Fibroblast of the aortic adventitia (primary cell): ENCODE measurements at places on chromosomes 11 and 22.

DNA sequence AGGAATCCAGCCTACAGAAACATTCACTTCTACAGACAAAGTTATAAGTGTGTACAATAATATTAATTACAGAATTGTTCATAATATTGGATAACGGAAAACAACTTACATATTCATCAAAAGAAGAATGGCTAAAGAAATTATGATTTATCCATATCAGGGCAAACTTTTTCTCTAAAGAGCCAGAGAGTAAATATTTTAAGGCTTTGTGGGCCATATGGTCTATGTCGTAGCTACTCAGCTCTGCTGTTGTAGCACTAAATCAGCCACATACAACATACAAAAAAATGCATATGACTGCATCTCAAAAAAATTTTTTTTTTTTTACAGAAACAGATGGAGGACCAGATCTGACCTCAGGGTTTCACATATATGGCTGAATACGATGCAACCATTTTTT lies 96.7 kb upstream of the GALNT18 start:
- no peak for DNase-seq

DNA sequence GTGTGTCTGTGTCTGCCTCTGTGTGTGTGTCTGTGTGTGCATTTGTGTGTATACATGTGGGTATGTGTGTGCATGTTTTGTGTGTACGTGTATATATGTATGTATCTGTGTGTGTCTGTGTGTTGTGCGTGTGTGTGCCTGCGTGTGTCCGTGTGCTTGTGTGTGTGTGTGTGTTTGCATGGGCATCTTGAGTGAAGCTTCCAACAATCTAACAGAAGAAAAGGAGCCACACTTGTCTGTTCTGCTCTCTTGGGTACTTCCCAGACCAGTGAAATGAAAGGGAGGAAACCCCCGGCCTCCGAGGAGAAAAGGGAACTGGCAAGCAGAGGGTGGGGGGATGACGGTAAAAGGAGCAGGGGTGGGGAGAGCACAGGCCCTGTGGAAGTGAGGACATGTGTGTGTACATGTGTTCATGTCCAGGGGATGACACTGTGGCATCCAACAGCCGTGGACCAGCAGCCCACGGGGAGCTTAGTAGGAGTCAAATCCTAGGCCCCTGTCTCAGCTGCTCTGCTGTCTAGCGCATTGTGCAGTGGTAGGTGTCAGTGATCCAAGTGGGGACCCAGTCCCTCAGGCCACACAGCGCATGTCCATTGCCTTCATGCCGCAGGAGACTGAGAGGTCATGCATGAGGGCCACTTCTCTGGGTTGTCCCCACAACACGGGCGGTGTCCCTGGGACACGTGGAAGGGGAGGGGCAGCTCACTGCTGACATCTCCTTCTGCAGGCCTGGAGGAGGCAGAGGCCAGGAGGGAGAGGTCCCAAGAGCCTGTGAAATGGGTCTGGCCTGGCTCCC lies 8.1 kb downstream of the CSF2RB start:
- no peak for DNase-seq

GRCh38 chr22:46145896-46146295 lies 4.4 kb upstream of the PPARA start:
- DNase-seq: no peak

DNA sequence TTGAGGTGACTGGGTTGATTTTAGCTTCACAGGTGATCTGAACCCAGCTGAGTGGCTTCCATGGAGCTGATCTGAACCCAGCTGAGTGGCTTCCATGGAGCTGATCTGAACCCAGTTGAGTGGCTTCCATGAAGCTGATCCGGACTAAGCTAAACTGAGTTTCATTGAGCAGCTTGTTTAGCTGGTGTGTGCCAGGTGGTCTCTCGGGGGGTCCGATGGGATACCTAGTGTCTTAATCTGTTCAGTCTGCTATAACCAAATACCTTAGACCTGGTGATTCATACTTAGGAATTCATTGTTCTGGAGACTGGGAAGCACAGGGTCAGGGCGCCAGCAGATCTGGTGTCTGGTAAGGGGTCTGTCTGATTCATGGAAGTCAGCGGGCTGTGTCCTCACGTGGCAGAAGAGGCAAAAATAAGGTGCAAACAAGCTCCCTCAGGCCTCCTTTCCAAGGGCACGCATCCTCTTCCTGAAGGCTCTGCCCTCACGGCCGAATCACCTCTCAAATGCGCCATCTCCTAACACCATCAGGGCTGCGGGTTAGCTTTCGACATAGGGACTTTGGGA lies 52.5 kb upstream of the KCNQ1OT1 start:
- peak; percentile 29 for DNase-seq

DNA sequence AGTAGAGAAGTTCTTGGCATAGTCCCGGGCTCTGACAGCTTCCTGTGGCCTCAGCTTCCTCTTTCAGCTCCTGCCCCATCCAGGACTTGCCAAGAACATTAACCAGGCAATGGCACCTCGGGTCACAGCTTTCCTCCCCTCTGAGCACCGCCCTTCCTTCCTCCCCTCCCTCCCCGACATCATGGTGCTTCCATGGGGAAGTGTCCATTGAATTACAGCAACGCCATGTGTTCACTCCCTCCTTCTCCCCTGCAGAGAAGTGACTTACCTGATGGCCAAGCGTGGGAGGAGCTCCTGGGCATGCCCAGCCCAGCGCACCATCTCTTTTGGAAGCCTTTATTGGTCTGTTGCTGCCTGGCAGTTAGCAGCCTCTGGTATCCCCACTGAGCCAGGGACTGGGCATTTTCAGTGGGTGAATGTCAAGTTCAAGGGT lies 25.8 kb upstream of the DAGLA start:
- DNase-seq: no peak

DNA sequence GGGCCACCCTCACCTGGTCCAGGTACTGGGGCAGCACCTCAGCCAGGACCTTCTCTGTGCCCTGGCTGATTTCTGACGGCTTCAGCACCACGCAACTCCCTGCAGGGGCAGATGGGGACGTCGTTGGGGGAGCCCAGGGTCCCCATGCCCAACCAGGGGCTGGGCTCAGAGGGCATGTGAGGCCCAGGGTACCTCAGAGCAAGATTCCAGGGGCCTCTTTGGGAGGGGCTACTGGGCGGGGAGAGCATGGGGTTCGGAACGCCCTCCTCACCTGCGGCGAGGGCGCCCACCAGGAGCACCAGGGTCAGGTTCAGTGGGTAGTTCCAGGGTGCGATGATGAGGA lies 8.1 kb downstream of the ALDH3B2 start:
- DNase-seq: no peak

GRCh38 chr11:18012122-18012905 lies 533 bp downstream of the SERGEF start:
- DNase-seq: peak; percentile 13

DNA sequence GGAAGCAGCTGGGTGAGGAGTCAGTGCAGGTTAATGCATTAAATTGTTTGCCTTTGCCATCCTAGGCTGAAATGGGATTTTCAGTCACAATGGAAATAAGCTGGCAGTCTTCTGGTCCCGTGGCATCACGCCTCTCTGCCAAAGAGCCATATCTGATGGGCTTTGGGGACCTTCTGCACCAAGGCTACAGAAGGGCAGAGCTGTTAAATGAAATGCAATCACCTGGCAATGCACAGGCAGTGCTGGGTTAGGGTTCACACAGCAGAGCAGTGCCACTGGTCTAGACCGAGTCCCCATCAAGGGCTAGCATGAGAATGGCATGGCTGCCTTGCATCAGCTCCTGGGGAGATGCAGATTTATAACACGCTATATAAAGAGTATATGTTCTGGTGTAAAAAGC lies 749.2 kb downstream of the NTM start:
- DNase-seq: no peak

- no peak for DNase-seq
Observed at GRCh38 chr22:37370306-37370979, 56.8 kb downstream of the ELFN2 start.

- DNase-seq: peak; percentile 49
Observed at GRCh38 chr11:76772100-76772782, 10.9 kb upstream of the TSKU start.

- DNase-seq: no peak
Observed at GRCh38 chr11:82539669-82540068, 194.0 kb downstream of the FAM181B start.

GRCh38 chr22:41401781-41402648 lies 20.3 kb downstream of the TEF start:
- DNase-seq: peak; percentile 81

DNA sequence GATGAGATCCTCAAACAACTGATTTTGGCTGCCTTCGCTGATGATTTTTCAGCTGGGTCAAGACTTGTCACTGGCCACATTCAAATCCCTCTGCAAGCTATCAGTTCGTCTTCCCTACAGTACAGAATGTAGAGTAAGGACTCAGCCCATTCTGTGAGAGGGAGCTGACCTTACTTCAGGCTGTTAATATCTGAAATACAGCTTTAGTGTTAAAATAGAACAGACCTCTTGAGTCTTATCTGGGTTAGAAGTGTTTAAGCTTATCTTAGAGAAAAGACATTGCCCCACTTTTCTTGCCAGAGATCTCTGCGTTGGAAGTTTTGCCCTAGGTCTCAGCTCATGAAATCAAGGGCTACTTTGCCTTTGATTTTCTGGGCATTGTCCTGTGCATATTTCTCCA lies 383.4 kb upstream of the LARGE1 start:
- DNase-seq: no peak

DNA sequence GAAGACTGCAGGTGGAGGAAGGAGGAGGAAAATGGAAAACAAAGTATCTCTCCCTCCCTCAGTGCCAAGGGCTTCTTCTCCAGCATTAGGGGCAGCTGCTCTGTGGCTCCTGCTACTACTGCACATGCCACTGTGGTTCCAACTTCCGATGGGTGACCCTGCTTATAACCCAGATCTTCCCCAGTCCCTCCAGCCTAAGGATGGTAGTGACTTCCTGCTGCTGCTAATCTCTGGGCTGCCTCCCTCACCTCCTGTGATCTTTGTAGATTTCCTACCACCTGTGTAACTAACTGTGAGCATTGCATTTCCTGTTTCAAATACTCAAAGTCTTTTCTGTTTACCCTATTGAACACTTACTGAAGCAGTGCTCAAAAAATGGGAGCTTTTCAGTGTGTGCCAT lies 28.7 kb upstream of the TRPC6 start:
- no peak for DNase-seq

GRCh38 chr22:32119568-32120235 lies 39.4 kb downstream of the C22orf42 start:
- DNase-seq: no peak

DNA sequence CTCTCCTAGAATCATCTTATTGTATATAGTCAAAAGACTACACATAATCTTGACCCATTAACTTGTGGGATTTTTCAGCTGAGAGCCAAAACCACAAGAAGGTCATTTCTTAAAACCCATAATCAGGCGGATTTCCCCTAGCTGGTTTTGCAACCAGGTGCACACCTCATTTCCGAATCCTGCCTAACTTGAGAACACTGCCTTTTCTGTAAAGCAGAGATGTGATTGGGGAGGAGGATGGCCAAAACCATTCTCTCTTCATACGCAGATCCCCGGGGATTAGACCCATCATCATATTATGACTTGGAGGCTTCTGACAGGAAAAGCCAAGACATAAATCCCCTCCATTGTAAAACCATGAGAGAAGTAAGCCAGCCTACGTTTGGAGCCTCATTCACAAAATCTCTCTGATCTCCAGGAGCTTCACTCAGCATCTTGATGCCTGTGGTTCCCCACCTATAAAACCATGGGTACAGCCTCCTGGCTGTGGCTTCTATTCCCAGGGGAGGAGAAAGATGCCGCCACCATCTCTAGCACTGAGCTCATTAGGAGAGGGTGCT lies 191.3 kb downstream of the KIF18A start:
- DNase-seq: no peak

DNA sequence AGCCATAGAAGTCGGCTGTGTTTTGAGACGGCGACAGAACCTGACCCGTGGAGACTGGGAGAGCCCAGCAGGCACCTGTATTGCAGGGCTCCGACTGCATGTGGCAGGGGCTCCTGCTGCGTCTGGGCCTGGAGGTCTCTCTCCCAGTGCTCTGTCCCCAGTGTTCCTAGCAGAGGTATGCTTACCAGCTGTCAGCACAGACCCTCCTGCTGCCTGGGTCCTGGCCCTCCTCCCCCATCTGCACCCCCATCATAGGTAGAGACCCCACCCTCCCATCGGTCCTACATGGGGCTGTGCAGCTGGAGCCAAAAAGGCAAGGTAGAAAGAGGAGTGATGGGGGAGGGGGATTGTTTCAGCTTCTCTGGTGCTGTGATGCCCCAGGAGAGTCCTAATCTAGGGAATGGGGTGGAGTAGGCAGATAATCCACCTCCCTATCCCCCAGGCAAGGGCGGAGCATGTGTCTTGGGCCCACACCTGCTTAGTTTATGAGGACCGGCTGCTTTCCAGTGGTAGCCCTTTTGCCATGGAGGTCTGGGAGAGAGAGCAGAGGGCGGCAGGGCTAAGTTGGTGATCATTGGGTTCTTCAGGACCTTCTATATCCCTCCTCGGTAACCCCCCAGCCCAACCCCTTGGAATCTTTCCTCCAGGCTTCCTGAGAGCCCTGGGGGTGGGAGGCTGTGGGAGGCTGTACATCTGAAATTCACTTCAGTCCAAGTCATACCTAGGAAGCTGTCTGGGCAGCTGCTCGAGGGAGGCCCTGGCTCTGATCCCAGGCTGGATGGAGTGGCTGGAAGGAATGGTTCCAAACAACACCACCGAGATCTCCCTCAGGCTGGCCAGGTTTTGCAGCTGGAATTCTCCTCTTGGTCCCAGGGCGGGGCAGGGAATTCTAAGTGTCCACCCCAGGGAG lies 5.3 kb downstream of the SLC7A4 start:
- peak; percentile 81 for DNase-seq

GRCh38 chr22:48052621-48052890 lies 1290.1 kb downstream of the TBC1D22A start:
- no peak for DNase-seq

DNA sequence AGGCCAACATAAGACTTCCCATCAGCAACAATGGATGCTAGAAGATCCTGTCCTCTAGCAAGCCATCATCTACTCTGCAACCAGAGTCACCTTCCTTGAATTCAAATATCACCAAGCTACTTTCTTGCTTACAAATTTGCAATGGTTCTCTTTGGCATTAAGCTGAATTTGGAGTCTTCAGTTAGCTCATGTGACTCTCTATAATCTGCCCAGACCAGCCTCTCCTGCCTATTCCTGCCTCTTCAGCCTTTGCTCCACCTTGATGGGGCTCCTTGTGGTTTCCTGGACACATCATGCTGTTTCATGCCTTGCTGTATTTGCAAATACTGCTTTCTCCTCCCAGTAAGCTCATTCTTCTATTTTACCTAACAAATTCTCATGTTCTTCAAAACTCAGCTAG lies 82.3 kb downstream of the RASSF10 start:
- no peak for DNase-seq

DNA sequence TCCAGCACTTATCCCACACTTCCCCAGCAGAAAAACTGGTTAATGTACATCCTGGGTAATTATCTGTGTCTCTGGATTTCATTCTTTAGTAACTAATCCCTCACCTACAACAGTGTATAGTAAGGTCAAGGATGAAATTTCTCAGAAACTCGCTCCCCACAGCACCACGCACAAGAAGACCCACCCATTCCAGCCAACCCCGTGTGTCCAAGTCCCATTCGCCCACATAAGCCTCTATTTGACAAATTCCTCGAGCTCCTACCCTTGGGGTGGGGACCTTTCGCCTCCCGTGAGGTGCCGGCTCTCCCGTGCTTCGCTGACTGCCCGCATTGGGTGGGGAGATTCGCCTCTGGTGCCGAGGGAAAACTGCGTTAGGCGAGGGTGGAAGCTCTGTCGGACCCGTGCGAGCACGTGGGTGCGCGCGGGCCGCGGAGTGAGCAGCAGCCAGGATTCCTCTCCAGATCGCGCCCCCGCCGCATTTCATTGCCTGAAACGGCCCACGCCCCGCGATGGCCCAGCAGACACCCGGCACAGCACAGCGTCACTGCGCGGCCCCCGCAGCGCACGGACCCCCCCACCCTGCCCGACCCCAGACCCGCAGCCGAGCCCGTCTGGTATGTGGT lies 866 bp downstream of the EXPH5 start:
- DNase-seq: no peak

- DNase-seq: no peak
Observed at GRCh38 chr11:72191961-72192381, at the start of gene FOLR1. Gene FOLR1 (plus strand): TSS chr11:72192140. CDS start chr11:72192174, 34 bp downstream.
